NCI-H2107 (cell line): ENCODE measurements at places on chromosomes 2 and 18.
A peak's percentile ranks its signal among the peaks of the same experiment; 100 is the strongest.

DNA sequence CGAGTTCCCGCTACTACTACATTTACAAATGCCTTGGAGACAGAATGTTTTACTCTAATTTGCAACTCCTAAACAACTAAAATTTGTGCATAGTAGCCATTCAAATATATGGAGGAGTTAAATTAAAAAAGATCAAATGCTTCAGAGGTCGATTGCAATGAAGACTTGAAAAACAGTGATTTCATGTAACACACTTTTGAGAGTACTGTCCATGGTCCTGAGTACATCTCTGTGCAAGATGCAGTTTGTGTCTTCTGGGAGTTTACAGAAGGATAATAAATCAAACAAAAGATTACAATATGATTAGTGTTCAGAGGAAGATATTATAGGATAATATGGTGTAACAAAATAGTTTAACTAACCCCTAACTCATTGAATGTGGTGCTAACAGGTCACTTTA, 894.7 kb downstream of the TMEM182 start:
- DNase-seq = no peak

- DNase-seq = no peak
Measured at GRCh38 chr2:49265471-49265870, 111.2 kb upstream of the FSHR start.

- no peak for DNase-seq
Measured at GRCh38 chr2:239236043-239236807, 164.6 kb downstream of the HDAC4 start.

GRCh38 chr2:100641125-100641435, 78.3 kb downstream of the PDCL3 start:
- DNase-seq = no peak

DNA sequence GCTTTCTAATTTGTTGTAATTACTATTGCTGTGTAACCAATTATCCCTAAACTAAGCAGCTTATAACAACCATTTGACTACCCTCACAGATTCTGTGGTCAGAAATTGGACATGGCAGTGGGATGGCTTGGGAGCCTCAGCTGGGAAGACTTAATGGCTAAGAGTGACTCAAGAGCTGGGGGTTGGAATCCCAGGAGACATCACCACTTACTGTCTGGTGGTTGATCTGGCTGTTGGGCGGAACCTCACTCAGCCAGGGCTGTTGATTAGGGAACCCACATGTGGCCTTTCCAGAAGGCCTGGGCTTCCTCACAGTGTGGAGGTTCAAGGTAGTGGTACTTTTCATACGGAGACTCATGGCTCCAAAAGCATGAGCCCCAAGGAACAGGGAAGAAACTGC, 49.8 kb downstream of the E2F6 start:
- DNase-seq = no peak

DNA sequence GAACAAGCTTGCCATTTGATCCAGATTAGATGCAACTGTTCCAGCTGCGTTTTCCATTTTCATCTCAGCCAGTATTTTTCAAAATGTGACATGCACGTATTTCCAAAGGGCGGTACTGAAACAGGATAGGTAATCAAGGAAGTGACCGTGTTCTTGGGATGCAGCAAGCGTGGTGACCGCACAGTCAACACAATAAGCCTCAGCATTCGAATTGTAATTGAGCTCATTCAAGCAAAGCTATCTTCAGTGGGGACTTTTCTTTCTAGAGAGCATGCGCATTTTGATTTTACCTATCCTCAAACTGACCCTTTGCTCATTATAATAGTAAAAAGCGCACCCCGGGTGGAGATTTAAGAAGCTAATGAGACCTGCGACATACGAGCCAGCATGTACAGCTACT, 3.4 kb upstream of the ALPP start:
- no peak for DNase-seq

DNA sequence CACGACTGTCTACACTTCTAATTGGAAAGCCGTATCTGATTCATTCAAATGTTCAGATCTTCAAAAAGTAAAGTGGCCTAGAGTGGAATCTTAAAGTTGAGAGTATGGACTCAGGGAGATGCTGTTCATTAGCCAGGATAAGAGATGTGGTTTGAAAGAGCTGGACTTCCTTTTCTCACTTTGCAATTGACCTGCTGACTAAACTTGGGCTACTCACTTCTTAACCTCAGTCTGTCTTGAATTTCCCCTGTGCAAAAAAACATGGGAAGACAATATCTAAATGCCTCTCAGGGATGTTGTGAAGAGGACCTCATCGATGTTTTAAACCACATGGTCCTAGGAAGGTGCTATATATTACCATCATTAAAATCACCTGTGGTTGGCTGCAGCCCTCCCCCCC, 64.1 kb downstream of the BCL2 start:
- no peak for DNase-seq

- no peak for DNase-seq
Measured at GRCh38 chr18:74534981-74535649, 815 bp downstream of the CNDP1 start.

DNA sequence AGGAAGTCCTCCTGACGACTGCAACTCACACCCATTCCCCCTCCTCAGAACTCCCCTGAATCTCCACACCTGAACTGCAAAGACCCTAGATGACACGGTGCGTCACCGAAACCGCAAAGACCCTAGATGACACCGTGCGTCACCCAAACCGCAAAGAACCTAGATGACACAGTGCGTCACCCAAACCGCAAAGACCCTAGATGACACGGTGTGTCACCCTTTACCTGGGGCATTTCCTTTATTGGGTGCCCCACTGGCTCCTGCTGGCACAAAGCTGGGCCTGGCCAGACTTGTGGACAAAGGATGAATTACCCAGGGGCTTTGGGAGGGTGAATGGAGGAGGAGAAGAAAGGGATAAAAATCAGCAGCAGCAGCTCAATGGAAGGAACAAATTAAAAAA, 123.8 kb downstream of the CELF4 start:
- no peak for DNase-seq

GRCh38 chr2:239399433-239399920, 1.3 kb downstream of the HDAC4 start:
- no peak for DNase-seq

GRCh38 chr2:176082824-176083751, 674 bp downstream of the EVX2 start:
- DNase-seq = no peak

GRCh38 chr2:219823574-219823973, 196.1 kb downstream of the SLC4A3 start:
- DNase-seq = no peak

DNA sequence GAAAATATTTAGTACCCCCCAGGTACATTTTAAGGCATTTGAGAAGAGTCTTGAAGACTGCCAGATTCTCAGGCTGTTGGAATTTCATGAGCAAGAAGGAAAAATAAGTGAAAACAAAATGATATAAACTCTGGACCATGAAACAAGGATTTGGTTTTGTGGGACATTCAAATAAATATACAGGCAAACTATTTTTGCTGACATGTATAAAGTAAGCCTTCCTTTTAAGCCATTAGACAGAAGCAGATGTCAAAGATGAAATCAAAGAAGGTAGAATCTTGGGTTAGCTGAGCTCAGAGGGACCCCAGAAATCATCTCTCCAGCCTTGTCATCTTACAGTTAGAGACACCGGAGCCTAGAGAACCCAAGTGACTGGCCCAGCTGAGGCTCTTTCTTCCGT, 51.3 kb upstream of the ACSL3 start:
- no peak for DNase-seq

DNA sequence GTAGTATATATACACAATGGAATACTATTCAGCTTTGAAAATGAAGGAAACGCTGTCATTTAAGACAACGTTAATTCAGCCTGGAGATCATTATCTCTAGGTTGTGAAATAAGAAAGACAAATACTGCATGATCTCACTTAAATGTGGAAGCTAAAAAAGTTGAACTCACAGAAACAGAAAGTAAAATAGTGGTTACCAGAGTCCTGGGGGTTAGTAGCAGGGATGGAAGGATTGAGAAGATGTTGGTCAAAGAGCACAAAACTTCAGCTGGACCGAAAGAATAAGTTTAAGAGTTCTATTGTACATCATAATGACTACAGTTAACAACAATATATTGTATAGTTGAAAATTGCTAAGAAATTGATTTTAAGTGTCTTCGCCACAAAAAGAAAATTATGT, 670.3 kb downstream of the NR4A2 start:
- DNase-seq = no peak

DNA sequence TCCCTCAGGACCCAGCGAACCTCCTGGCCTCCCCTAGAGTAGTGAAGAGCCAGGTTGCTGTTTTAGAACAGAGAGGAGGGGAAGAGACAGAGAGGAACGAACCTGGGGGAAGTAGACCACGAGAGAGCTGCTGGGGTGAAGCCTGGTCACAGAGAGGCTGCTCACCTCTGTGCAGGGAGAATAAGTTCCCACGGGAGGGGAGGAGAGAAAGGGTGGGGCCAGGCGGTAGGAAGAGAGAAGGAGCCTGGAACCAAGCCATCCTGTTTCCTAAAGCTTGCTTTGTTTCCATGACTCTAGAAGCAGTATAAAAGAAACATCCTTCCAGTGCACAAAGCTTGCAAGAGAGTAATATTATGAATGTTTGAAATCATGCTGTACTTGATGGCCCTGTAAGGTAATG, 147.9 kb downstream of the MYT1L start:
- DNase-seq = no peak

- DNase-seq = no peak
Measured at GRCh38 chr2:204197336-204198005, 260.9 kb downstream of the ICOS start.

DNA sequence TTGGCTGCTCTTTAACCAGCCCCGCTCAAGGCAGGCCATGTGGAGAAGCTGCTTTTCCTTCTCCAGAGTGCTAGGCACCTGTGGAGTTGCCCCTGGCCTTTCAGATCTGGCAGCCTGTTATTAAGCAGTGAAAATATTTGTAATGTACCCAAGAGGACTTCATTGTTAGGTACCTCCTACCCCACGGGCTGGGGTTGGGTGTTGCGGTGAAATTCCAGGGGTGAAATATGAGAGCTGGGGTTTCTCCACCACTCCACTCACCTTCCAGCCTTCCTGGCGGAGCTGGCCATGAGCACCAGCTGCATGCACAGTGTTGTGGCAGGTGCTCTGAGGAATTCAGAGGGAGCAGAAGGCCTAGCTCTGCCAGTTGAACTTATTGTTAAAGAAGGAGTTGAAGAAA, 39.1 kb downstream of the NTSR2 start:
- peak; percentile 58 for DNase-seq

DNA sequence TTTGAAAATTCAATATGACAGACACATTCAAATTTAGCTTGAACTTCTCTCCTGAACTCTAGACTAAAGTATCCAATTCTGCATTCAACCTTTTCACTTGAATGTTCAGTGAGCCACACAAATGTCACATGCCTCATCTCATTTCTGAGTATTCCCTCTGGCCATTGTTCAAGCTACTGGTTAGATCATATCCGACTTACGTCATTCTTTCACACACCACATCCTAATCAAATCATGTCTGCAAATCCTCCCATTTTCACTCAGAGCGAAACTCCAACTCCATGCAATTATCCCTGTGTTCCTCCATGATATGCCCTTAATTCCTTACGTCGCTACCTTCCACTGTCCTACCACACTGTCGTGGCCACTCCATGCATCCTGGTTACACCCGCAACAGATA, 425.1 kb downstream of the CBLN2 start:
- DNase-seq = no peak

- no peak for DNase-seq
Measured at GRCh38 chr2:160736148-160737028, 242.8 kb upstream of the RBMS1 start.

- DNase-seq = no peak
Measured at GRCh38 chr2:234490271-234491091, 6.4 kb downstream of the ARL4C start.

DNA sequence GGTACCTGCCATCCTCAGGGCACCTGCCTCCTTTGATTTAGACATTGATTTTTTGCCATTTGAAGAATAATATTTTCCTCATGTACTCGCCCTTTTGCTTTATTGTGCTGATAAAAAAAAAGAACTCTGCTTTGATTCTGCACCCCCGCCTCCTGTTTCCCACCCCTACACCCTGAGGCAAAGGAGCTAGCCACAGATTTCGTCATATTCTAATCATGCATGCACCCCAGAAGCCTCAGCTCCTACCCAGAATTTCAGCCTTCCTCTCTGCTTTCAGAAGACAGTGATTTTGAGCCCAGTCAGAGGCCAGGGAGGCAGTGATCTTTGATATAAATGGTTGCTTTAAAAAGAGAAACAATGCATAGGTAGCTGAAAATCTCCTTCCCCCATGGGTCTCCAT, 329.0 kb downstream of the PTPRM start:
- no peak for DNase-seq

DNA sequence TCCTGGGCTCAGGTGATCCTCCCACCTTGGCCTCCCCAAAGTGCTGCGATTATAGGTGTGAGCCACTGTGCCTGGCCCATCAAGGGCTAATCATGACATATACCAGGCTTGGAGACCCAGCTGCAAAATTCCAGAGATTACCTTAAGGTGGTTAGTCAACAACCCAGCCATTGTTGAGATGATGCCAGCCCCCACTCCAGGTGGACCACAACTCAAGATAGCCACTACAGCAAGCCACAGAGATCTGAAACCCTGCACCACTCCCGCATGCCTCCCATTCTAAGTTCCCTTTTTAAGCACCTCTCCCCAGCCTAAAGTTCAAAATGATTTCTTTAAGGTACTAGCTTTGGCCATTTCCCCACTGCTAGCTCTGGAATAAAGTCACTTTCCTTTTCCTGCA, 4.6 kb upstream of the CLK1 start:
- no peak for DNase-seq

DNA sequence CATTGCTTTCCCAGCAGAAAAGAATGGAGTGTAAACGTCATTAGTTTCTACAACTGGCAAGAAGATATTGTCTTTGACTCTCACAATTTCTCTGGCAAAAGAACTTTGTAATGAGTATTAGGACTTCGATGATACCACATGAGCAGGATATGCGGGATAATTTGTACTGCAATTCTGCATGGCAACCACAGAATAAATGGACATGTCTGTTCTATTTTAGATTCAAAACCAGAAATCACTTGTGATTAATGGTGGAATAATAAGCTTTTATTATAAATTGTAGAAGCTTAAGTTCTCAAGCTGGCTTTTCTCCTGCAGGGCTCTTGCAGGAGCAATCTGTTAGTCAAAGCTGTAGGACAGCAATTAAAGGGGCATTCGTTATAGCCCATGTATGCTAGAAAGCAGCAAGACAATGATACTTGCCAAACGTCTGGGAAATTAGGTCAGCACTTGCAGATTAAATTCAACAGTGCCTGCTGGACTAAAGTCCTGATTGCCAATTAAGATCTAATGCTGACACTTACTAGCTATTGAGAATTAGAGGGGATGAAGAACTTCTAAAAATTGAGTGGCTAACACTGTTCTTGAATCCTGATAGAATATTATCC, 177.9 kb downstream of the PTH2R start:
- DNase-seq = no peak

DNA sequence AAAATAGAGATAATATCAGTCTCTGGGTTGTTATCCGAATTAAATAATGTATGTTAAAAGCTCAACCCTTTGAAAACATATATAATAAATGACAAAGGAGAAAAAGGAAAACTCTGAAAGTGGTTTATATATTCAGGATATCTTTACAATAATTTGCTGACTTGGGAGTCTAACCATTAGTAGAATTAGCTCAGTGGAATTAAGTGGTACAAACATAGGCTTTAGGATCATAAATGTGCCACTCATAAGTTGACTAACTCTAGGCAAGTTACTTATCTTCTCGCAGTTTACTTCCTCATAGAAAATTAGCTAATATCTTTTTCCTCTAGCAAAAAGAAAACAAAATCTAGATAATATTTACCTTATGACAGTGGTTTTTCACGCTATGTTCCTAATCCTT, 44.6 kb downstream of the HEATR5B start:
- no peak for DNase-seq

- DNase-seq = no peak
Measured at GRCh38 chr18:36613069-36613468, 215.7 kb downstream of the TPGS2 start.
